ENCODE measurements at places on chromosomes 13 and 19.

- no peak for DNase-seq
These were observed 173.5 kb upstream of the GPR12 start for GRCh38 chr13:26934096-26934495.

DNA sequence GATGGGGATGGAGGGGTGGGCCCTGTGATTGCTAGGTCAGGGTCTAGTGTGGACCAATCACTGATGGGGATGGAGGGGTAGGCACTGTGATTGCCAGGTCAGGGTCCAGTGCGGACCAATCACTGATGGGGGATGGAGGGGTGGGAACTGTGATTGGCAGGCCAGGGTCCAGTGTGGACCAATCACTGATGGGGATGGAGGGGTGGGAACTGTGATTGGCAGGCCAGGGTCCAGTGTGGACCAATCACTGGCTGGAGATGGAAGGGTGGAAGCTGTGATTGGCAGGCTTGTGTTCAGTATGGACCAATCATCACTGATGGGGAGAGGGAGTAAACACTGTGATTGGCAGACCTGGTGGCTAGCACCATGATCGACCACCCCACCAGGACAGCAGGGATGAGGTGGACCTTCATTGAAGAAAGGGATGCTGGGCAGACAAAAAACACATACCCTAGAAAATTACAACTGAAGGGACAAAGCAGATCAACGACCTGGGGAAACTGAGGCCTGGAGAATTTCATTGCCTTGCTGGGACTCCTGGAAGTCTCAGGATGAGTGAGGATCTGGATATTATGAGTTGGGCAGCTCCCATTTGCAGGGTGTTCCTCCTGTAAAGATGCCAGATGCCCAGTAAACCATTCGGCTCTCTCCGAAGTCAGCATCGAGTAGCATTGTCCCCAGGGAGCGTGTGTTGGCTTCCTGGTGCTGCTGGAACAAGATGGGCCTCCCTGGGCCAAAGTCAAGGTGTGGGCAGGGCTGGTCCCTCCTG lies 15.5 kb downstream of the TMPRSS9 start:
- DNase-seq, result no peak

DNA sequence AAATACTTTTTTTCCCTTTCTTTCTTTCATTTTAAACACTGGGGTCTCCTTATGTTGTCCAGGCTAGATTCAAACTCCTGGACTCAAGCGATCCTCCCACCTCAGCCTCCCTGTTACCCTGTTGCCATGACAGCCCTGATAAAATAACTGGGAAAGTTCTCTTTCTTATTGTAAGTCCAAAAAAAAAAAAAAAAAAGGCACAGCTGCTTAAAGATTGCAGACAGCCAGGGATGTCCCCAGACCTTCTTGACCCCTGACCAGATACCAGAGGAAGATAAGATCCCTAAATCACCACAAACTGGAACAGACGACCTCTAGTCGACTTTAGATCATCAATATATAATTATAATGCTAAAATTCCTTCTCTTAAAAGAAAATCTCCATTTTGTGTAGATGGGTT lies 1.1 kb upstream of the MVB12A start:
- no peak for DNase-seq

DNA sequence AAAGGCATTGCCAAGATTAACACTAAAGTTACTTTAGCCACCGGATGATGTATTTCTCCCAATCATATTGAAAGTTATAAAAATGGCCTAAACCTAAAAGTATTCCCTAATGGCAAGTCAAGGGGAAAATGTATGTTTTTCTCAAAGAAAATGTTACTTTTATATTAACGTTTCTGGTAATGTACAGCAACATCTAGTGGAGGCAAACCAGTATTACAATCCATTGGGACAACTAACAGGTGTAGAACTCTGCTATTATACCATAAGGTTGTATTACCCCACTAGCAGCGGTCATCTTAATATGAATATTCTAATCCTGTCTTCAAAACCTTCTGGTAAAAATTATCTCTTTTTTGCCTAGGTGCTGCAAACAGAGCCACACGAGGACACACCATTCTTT lies 69.2 kb downstream of the ZNF100 start:
- DNase-seq, result no peak

- DNase-seq, result no peak
These were observed 965 bp downstream of the TTC9B start for GRCh38 chr19:40217027-40217810.

DNA sequence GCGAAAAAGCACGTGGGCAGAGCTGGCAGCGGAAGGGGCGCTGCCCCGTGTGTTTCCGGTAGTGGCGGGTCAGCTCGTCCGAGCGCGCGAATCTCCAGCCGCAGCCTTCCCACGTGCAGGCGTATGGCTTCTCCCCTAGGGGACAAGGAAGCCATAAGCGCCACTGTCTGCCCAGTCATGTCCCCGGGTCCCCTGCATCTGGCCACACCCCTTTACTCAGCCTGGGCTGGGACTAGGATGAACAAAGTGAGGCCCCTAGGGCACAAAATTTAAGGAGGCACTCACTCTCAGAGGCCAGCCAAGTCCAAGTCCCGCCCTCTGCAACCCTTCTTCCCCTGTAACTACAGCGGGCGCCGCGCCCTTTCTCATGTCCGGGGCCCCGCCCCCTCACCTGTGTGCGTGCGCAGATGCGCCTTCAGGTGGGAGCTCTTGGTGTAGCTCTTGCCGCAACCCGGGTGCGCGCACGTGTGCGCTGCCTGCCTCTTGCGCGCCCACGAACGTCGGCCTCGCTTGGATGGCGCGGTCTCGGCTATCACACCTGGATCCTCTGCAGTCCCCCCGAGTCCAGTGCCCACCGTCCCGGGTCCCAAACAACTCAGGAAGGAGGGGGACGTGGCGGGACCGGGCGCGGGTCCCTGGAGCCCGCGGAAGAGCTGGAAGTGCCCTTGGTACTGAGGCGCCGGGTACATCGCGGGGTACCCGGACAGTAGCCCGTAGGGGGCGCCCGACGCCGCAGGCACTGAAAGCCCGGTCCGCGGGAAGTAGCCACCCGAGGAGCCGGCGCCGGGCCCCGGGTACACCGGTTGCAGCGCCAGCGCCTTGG lies 1.9 kb downstream of the KLF1 start:
- peak; percentile 79 for DNase-seq

GRCh38 chr19:2529473-2529918 lies 53.6 kb downstream of the GADD45B start:
- DNase-seq, result no peak

GRCh38 chr13:107715496-107715895 lies 499.8 kb downstream of the LIG4 start:
- no peak for DNase-seq

DNA sequence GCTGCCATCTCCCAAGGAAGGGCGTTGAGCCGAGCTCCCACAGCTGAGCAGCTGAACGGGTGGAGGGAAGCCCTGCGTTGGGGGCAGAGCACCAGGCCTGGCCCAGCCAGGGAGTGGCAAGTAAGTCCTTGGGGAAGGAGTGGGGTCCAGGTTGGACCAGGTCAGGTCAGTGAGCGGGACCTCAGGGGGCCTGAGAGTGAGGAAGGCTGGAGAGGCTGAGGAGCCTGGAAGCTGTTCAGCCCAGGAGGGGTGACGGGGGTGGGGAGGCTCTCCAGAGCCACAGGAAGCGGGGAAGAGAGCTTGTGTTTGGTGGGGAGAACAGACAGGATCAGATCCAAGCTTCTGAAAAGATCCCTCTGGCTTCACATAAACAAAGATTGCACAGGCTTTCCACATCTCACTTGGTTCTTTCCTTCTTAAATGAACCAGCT lies 55.4 kb upstream of the ATP12A start:
- no peak for DNase-seq

DNA sequence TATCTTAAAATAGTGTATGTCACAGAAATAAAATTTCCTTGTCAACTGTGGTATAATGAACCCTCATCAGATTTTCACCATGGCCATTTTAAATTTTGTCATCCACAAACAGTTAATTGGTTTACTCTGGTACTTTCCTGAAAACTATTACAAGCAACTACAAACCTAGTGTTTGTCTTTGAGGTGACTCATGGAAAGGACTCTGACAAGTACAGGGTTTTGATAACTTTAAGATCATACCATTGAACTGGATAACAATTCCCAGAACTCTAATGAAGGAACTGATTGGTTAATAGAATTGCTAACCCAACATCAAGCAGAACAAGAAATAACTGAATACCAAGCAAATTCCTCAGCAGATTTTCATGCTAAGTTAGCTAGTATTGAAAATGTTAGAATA lies 237.7 kb upstream of the IPO5 start:
- no peak for DNase-seq

DNA sequence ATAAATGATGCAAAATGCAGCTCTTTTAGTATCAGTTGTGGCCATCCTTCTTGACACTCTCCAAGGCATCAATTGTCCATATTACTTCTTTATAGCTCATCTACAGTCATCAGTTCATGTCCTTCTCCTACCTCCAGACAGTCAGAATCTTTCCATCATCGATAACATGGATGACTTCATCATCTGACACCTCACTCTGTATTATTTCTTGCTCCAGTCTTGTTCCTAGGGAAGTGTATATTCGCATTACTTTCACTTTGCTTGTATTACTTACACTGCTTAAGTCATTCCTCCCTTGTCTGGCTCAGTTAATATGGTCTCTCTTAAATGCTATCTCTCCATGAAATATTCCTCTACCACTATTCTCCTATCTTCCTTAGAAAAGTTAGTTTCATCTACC lies 999.1 kb upstream of the SLC10A2 start:
- DNase-seq, result no peak

GRCh38 chr19:13823256-13823655 lies 28.0 kb downstream of the ZSWIM4 start:
- no peak for DNase-seq
